Stimulated activated CD4-positive, alpha-beta T cell treated with anti-CD3 and anti-CD28 coated beads, Interleukin-4, amount 100 ng/mL, for 1 hour (primary cell): ENCODE measurements at places on chromosomes 2 and 18.

DNA sequence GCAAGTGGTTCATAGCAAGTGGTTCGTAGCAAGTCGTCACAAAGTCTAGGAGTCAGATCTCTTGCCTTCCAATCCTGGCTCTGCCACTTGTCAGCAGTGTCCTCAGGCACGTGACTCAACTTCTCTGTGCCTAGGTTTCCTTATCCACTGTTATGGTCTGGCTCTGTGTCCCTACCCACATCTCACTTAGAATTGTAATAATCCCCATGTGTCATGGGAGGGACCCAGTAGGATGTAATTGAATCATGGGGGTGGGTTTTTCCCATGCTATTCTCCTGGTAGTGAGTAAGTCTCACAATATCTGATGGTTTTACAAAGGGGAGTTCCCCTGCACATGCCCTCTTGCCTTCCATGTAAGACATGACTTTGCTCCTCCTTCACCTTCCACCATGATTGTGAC is 51.8 kb upstream of the AP1S3 start:
- DNase-seq, result no peak

- no peak for DNase-seq
These were observed 448.0 kb upstream of the SALL3 start for GRCh38 chr18:78531637-78532036.

DNA sequence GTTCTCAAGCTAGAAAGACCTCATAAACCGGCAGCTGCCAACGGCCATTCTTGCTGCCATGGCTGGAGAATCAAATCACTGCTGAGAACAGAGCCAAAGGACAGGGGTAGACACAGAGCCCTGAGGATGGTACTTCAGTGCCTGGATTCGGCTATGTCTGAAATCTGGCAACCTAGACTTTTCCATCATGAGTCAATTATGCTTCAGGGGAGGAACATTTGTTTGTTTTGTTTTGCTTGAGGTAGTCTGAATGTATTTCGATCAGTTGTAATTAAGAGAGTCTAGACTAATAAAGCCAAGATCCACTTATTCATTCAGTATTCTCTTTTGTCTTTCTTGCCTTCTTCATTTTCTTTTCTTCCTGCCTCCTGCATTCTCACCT is 122.8 kb upstream of the SH3BP4 start:
- no peak for DNase-seq

- no peak for DNase-seq
These were observed 367.8 kb upstream of the ID2 start for GRCh38 chr2:8314063-8314462.

GRCh38 chr2:206846331-206846730 is 80.9 kb downstream of the FASTKD2 start:
- no peak for DNase-seq

GRCh38 chr2:95669441-95669991 is 77.7 kb downstream of the TRIM43 start:
- no peak for DNase-seq

GRCh38 chr2:204657024-204657423 is 111.7 kb downstream of the PARD3B start:
- DNase-seq, result no peak

DNA sequence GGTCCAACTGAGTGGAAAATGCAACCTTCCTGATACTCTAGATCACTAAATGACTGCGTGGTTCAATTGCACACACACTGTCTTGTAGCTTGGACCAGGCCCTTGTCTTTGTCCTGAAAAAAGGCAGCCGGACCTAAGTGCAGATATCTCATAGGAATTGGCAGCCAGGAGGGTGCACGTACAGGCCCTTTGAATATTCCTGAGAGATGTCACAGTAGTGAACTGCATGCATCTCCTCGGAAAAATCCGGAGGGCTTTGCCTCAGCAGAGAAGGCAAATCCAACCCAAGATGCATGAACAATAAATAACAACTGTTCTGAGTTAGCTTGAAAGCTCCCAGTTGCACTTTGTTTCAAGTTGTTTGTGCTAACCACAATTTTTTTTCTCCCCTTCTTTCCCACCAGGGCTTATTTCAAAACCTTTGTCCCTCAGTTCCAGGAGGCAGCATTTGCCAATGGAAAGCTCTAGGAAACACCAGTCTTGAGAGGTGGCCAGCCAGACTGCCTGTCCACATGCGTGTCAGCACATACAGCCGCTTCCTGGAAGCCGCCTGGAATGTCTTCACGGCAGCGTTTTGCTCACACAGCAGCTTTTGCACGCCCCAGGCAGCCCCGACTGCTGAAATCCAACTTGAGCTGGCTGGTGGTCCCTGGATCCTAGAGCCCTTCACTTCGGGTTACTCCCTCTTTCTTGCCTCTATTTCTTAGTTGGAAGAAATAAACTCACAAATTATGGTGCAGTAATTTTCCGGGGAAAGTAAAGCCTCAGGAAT is 54.4 kb upstream of the FOSL2 start:
- no peak for DNase-seq

- no peak for DNase-seq
These were observed 4.6 kb downstream of the TXNL4A start for GRCh38 chr18:79983793-79984192.

DNA sequence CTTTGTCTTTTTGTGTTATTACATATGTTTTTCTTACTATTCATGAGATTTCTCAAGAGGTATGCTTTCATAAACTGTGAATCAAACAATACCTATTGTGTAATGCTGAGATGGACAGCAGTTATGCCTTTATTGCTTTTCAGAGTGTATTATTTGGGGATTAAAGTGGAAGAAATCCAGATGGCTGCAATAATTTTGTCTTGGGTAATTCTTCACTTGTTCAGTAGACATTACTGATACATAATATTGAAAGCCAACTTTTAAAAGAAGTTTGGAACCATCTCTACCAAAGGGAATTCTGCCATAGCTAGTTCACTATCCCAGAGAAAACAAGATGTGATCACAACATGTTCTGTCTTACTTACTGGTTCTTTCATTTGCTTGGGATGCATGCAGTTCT is 253.4 kb upstream of the ZSWIM2 start:
- DNase-seq, result no peak

DNA sequence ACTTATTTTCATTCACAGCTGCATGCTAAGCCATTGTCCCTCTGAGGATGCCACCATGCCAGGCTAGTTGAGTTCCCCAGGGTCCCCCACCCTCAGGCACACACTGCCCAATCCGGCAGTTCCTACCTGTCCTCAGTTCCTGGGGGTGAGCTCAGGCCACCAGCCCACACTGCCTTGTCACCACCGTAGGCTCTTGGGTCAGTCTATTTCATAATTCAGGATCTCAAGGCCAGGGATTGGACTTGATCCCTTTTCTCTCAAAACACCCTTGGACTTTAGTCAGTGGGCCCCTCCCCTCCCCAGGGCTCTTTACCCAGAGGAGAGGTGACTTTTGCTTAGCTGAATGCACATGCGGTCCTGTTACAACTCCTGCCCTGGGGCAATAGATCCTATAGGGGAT is 18.7 kb upstream of the MC2R start:
- DNase-seq, result no peak

GRCh38 chr18:361941-362310 is 94.1 kb upstream of the THOC1 start:
- DNase-seq, result no peak

DNA sequence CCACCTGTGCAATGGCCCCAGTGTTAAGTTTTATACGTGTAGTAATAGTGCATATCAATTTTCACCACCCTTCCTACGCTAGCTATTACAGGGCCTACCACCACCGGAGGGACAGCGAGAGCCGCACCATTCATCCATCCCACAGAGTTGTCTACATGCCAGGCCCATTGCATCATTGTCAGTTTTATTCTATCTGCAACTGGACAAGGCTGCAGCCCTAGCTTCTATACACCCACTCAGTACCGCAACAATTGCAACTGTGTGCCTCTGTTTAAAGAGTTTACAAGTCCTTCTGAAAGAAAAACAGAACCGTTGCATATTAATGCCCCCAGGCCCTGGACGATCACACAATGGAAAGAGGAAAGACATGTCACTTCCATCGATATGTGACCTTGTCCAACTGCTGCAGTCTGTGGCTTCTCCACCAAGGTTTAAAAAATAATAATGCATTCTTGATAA is 58.6 kb downstream of the ZEB2 start:
- DNase-seq, result no peak

DNA sequence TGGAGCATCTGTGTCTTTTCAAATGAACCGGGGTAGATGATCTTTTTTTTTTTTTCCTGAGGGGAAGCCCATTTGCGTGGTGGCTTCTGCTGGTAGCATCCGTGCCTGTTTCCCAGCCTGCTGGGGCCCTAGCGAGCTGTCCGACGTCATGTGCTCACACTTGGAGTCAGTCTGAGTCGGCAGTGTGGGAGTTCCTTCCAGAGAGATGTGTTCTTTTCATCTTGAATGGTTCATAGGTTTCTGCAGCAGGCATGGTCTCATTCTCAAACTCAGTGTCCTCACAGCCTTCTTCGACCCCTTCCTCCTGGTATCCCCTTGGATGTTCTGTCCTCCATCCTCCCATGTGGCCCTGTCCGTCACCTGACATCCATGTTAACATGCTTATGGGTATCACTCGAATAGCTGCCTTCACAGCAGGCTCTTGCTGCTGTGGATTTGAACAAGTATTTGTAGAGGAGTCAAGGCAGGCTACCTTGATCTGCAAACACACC is 51.0 kb downstream of the LDLRAD4 start:
- DNase-seq, result peak; percentile 30

DNA sequence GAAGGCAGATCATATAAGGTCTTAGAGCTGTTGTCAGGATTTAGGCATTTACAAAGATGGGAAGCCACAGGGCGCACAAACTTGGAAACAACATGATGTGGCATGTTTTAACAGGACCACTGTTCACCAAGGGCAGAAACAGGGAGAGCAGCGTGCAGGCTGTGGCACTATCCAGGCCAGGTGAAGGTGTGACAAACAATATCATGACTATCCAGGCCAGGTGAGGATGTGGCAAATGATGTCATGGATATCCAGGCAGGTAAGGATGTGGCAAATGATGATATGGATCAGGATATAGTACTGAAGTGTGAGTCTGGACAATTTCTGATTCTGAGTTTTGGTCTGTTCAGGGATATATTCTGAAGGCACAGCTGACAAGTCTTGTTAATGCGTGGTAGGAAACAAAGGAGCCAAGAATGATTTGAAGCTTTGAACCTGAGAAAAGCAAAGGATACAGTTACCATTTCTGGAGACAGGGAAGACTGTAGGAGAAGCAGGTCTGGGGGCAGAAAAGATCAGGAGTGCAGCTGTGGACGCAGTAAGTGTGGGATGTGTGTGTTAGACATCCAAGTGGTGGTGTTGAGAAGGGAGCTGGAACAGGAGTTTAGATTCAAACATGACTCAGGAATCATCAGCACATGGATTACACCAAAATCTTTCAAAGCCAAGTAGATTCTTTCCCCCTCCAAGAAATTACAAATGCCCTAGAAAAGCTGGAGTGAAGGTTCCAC is 205.9 kb downstream of the TMEM163 start:
- DNase-seq, result no peak

- no peak for DNase-seq
These were observed 40.1 kb upstream of the SOS1 start for GRCh38 chr2:39160982-39161381.

DNA sequence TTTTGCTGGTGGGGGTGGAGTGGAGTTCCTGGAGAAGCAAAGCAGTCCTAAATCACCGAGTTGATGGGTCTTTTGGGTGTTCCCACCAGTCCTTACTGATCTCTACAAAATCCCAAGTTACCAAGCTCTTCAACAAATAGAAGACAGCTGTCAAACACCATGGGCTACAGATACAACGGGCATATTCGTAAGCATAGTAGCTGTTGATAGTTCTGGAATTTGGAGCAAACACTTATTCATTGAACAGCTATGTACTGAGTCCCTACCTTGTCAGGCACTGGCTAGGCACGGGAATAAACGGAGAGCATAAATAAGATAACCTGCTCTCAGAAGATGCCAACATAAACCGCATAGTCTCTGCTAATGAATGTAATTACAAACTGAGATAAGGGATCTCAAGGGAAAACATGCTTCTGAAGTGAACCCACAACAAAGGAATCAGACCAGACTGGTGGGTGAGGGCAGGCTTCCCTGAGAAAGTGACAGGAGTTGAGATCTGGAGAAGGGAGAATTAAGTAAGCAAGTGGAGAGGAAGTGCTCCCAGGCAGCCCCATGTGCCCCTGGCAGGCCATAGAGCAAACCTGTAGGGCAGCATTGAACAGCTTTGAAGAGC is 947 bp upstream of the ANKRD44 start:
- no peak for DNase-seq

- DNase-seq, result no peak
These were observed 20.9 kb upstream of the TANK start for GRCh38 chr2:161139098-161139987.

DNA sequence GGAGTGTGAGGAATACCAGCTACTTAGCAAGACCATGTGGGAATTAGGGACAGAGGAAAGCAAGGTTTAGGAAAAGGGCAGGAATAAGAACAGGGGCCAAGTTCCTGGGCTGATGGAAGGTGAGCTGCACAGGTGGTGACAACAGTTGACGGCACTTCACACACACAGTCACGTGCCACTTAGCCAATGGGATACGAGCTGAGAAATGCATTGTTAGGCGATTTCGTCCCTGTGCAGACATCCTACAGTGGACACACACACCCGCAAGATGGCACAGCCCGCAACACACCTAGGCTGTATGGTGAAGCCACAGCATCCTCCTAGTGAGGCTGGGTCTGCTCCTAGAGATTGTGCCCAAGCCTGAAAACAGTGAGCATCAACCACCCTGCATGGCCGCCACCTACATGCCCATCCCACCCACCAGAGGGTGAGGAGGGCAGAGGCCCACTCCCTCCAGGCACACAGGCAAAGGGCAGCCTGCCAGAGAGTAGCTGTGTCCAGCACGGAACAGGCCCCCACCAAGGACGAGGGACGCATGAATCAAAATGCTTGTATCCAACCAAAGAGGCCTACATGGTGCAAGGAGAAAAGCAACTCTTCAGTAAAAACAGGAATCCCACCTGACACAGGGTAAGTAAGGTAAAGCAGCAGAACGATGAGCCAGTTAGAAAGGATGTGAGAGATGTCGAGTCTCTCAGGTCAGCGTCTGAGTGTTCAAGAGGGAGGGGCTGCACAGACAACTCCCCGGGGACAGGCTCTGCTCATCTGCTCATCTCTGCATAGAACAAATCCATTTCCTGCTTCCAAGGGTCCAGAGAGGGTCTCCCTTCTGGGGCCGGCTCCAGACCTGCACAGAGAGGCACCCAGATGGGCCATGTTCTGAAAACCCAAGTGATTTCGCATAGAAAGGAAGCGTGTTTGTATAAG is 51.3 kb downstream of the ZNF516 start:
- DNase-seq, result no peak

- no peak for DNase-seq
These were observed 490 bp downstream of the NDUFS1 start for GRCh38 chr2:206158563-206159345.

GRCh38 chr18:67072791-67073190 is 443.7 kb downstream of the DSEL start:
- DNase-seq, result no peak
